ENCODE measurements at places on chromosomes 12 and 14. TPM values are rescaled to one million over a fixed set of nuclear protein-coding genes. Genes with fewer than 3 reads are reported as not detected.

- no peaks in the 10 kb centered on the region for H3K4me1 ChIP-seq
- H3K4me3 ChIP-seq: no peak overlapping the region
- no peaks in the 10 kb centered on the region for H3K27me3 ChIP-seq
- DNase-seq: no peak
- no peak overlapping the region for H3K27ac ChIP-seq
- no peaks in the 10 kb centered on the region for H3K36me3 ChIP-seq
These were observed 51.7 kb downstream of the TMEM30B start for GRCh38 chr14:61229475-61229888.

GRCh38 chr12:15852383-15852782 is 29.8 kb upstream of the STRAP start:
- no peak overlapping the region for H3K4me3 ChIP-seq
- H3K36me3 ChIP-seq: no peaks in the 10 kb centered on the region
- peaks cover 13% of the 10 kb centered on the region for H3K4me1 ChIP-seq
- DNase-seq: no peak
- H3K27me3 ChIP-seq: no peaks in the 10 kb centered on the region

Gene ETFBKMT
- 1.7 TPM for total RNA-seq

GRCh38 chr14:91108941-91109611 is 4.8 kb upstream of the DGLUCY start:
- H3K36me3 ChIP-seq: no peaks in the 10 kb centered on the region
- H3K27ac ChIP-seq: no peak overlapping the region
- no peak overlapping the region for H3K4me3 ChIP-seq
- H3K27me3 ChIP-seq: no peaks in the 10 kb centered on the region
- no peak for DNase-seq
- peaks cover 29% of the 10 kb centered on the region for H3K4me1 ChIP-seq

Gene EFS
- total RNA-seq: 0.10 TPM

DNA sequence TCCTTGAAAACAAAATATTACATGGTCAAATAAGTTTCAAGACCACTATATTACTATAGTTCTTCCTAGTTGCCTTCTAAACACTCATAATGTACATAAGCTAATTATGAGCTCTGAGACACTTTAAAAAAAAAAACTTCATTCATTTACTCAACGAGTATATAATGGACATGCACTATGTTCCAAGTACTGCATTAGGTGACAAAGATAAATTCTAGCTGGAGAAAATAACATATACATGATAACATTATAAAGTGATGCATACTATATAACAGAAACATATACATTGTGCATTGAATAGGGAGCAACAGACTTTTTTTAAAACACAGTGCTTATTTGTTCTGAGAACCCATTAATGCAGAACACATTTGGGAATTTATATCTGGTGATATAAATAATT is 202.3 kb downstream of the NELL2 start:
- no peak overlapping the region for H3K27ac ChIP-seq
- no peak overlapping the region for H3K4me3 ChIP-seq
- H3K4me1 ChIP-seq: no peaks in the 10 kb centered on the region
- DNase-seq: no peak

DNA sequence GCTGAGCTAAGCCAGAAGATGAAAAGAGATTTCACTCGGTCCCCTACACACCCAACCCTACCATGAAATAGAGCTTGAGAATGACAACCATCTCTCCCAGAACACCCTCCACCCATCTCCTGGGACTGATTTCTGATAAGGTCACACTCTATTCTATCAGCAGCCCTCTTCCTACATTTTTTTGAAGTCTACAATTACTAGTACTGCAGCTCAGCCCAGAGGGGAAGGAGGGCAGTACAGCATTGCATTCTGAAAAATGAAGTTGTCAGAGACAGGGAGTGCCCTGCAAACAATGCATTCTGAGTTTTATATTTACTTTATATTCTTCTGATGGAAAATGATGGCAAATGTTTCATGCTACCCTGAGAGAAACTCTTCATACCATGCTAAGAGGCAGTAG is 318.5 kb downstream of the BCAT1 start:
- H3K4me3 ChIP-seq: no peak overlapping the region
- DNase-seq: no peak
- no peak overlapping the region for H3K27ac ChIP-seq
- no peaks in the 10 kb centered on the region for H3K36me3 ChIP-seq

Gene FGD6
- total RNA-seq: 18.2 TPM

DNA sequence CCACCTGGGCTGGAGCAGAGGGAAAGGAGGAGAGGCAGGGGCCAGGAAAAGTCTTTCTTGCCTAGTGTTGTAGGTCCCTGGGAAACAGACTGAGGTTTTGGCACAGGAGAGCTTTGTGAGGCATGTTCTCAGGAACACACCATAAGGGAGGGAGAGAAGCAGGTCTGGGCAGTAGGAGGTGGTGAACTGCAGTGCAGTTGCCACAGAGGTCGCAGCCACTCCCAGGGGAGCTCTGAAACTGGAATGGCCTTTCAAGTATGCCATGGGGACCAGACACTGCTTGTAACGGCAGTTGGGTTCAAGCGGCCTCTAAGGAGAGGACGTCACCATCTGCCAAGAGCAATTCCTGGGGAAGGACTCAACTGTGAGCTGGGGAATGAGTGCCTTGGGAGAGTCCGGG is 35.4 kb upstream of the NKX2-8 start:
- DNase-seq: no peak
- H3K36me3 ChIP-seq: no peaks in the 10 kb centered on the region
- H3K4me3 ChIP-seq: no peak overlapping the region
- no peaks in the 10 kb centered on the region for H3K4me1 ChIP-seq

DNA sequence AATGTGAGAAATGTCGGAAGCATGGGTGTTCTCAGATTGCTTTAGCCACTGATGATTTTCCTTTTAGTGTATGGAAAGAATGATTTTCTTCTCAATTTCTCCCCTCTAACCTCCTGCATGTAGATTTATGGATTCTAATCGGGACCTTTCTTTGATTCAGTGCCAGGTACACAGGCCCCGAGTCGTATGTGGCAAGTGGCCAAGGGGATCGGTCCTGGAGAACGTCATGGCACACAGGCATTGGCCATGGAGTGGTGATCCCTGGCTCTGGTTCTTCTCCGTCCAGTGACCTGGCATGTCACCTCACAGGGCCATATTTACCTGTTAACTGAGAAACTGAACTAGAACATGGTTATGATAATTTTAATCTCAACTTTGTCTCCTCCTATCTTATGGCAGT is 58.1 kb downstream of the ETV6 start:
- no peak overlapping the region for H3K27ac ChIP-seq
- no peaks in the 10 kb centered on the region for H3K27me3 ChIP-seq
- DNase-seq: no peak
- H3K4me3 ChIP-seq: no peak overlapping the region

Data from HCT116 (cell line).